ENCODE measurements at places on chromosomes 11 and 22. TPM values are rescaled to one million over a fixed set of nuclear protein-coding genes. Genes with fewer than 3 reads are reported as not detected.

The DCHS1 gene
- 1.6 TPM for total RNA-seq

The PRR33 gene
- not detected for total RNA-seq

The USP47 gene
- total RNA-seq: 61.8 TPM

The APOBEC3H gene
- total RNA-seq: 6.2 TPM

The VPREB1 gene
- total RNA-seq: not detected

The NXPE1 gene
- not detected for total RNA-seq

The KCNK4 gene
- total RNA-seq: not detected

- peaks cover 2% of the 10 kb centered on the region for H3K4me1 ChIP-seq
- no peak overlapping the region for H3K4me3 ChIP-seq
- no peaks in the 10 kb centered on the region for H3K36me3 ChIP-seq
- DNase-seq: no peak
- peaks cover 3% of the 10 kb centered on the region for H3K27me3 ChIP-seq
Observed at GRCh38 chr22:35887296-35887875, 141.2 kb downstream of the RBFOX2 start.

DNA sequence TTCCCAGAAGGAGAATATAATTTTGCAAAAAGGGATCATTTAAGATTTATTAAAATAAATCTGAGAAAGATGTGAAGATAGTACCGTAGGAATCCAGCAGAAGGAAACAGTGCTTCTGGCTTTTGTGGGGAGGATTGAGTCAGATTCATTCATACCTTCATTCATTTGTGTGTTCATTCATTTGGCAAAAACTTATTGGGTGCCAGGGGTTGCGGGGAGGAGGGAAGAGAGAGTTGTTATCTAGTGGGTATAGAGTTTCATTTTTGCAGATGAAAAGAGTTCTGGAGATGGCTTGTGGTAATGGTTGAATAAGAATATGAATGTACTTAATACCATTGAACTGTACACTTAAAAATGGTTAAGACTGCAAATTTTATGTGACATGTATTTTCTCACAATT, 31.1 kb downstream of the BMAL1 start:
- H3K27ac ChIP-seq: no peak overlapping the region
- H3K4me3 ChIP-seq: no peak overlapping the region
- H3K27me3 ChIP-seq: no peaks in the 10 kb centered on the region
- H3K4me1 ChIP-seq: peaks cover 42% of the 10 kb centered on the region
- no peak for DNase-seq

DNA sequence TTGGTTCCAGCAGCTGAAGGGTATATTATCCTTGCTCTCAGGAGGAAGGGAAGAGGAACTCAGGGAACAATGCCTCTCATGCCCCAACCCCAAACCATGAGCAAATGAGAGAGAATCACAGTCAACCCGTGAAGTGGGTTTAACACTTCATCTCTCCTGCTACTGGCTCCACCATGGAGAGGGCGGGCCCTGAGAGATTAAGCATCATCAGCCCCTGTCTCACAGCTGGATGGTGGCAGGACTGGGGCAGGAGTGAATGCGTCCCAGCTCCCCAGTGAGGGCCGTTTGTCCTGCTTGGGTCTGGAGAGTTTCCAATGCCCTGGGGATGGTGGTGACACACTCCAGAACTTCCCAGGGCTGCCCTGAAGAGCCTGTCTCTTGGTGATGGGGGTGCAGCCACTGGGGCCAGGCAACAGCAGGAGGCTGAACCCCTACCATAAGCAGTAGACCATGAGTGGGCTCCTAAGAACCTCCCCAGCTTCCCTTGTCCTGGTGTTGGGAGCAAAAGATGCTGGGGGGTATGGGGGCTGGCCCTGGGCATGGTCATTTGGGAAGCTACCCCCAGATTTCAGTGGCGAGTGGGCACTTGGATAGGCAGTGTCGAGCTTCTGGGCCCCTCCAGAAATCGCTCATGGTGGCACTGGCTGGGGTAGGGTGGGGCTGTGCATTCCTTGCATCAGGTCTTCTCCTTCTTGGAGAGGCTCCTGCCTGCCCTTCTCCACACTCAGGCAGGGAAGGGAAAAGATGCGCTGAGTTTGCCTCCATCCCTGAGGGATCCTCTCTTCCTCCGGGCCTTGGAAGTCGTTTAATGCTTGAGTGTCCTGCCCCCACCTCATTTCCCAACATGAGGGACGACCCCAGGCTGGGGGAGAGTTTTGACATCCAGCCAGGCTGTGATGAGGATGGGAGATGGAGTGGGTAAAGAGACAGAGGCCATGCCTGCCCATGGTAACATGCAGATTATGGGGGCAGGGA, 157.5 kb downstream of the ST3GAL4 start:
- H3K4me1 ChIP-seq: no peaks in the 10 kb centered on the region
- H3K27me3 ChIP-seq: peaks cover 22% of the 10 kb centered on the region
- H3K4me3 ChIP-seq: no peak overlapping the region
- no peak for DNase-seq
- no peak overlapping the region for H3K27ac ChIP-seq

DNA sequence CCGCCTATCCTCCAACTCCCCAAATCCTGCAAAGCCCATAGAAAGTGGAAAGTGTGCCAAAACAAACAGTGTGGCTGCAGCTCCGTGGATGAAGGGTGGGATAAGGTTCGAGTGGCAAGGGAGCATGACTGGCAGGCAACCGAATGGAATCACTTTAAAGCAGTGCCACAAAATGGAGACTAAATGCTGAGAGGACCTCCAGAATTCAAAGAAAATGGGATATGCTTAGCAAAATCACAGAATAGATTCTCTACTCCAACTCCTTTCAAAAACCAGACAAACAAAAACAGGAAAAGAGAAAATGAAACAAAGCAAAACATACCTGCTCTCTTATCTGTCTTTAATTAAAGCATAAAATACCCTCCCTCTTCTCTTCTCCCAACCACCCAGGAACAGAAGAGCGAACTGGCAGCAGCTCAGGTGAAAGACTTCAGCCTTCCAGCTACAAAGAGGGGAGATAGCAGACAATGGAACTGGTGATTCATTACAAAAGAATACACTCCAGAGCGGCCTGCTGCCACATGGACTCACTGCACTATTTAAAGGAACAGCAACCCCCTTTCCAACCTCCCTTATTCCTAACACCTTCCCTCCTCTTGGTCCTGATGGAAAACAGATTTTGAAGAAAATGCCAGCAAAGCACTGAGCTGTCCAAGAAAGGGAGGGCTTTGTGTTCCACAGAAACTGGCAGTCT, 118.5 kb downstream of the APOL5 start:
- no peak for DNase-seq
- H3K27ac ChIP-seq: no peak overlapping the region
- peak overlapping the region; percentile 6 for H3K4me3 ChIP-seq
- peaks cover 14% of the 10 kb centered on the region for H3K4me1 ChIP-seq

DNA sequence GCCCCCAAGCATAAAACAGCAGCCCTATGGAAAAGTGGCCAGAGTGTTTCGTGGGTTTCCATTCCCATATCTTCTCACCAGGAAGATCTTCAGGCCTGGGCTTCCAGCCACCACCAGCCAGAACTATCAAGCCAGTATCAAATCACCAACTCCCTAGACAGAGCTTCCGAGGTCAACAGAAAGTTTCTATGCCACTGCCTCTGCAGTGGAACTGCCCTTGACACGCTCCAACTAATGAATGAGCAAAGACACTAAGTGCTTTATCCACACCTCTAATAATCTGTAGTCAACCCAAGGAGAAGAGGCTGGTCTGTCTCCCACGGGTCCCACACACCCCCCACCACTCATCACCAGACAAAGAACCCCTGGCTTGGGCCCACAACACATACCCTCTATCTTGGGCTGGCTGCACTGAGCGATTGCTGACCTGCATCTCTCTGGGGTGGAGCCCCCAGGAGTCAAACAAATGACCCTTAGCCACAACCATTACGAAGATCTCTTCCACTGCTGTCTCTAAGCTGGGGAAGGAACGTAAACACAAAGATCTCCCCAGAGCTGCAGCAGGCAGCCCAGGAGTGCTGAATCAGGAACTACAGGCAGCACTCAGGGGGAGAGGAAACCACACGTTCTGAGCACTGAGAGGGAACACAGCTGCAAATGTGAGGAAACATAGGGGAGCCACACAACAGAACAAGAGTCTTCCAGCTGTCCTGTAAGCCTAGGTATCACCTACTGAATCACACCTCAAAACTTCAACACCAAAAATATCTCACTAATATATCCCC, 9.7 kb downstream of the OR5AN1 start:
- DNase-seq: no peak
- H3K4me3 ChIP-seq: no peak overlapping the region

DNA sequence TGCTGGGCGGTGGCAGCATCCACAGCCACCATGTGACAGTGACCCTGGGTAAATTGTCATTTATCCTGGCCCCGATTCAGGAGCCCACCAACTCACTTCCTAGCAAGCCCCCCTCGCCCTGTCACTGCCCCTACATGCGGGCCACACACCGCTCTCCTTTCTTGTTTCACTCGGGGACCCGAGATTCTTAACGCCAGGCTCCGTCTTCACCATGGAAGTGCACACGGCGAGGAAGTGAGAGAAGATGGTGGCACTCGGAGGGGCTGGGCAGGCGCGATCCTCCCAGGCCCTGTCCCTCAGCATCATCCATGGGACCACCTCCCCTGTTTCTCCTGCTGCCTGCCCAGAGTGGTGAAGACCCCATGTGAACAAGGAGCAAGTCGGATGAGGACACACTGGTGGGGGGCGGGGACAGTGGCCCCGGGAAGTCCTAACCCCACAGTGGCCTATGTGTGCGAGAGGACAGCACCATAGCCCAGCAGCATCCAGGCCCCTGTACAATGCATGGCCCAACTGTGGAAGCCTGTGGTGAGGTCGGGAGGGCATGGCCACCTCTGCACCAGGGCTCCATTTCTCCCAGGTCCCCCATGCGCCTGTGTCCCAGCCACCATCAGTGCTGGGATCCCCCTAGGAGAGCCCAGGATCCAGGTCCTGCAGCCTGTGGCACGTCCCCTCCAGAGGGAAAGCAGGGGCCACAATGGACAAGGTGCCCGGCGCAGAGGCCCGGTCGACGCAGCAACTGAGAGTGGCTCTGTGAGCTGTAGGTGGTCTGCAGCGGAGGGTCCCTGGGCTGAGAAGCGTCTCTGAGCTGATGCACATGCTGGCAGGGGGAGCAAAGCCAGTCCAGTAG, 262.8 kb downstream of the BRD1 start:
- H3K36me3 ChIP-seq: no peaks in the 10 kb centered on the region
- no peak overlapping the region for H3K27ac ChIP-seq
- peak; percentile 34 for DNase-seq
- H3K4me3 ChIP-seq: no peak overlapping the region
- H3K4me1 ChIP-seq: peaks cover 8% of the 10 kb centered on the region
- no peaks in the 10 kb centered on the region for H3K27me3 ChIP-seq

DNA sequence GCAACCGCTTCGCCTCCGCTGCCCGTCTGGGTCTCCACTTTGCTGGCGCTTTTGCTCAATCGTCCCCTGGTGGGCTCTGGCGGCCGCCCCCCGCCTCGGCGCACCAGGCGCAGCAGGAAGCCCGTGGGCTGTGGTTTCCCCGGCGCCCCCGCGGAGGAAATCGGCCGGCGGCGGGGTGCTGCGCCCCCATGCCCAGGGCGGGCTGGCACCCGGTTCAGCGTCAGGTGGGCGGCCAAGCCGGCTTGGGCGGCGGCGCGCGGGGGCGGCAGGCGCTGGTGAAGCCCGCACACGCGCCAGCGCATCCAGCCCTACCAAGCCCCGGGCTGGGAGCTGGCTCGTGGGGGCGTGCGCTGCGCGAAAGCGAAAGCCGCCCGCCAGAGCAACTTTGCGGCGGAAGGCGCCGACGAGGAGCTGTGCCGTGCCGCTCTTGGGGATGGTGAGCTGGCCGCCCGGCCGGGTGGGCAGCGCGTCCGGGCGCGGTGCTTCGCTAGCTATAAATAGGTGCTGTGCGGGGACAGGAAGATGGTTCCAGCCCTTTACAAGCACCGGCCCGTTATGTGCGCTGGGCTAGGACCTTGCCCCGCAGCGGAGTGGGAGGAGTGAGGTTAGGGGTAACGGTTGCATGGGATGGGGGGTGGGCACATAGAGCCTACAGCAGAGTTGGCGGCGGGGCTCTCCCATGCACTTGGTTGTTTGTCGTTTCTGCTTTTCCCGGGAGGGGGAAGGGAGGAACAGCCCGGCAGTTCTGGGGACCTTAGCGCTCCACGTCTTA, 25.0 kb upstream of the SUSD2 start:
- H3K36me3 ChIP-seq: no peaks in the 10 kb centered on the region
- H3K27me3 ChIP-seq: no peaks in the 10 kb centered on the region
- H3K4me3 ChIP-seq: peak overlapping the region; percentile 89
- peaks cover 64% of the 10 kb centered on the region for H3K4me1 ChIP-seq

DNA sequence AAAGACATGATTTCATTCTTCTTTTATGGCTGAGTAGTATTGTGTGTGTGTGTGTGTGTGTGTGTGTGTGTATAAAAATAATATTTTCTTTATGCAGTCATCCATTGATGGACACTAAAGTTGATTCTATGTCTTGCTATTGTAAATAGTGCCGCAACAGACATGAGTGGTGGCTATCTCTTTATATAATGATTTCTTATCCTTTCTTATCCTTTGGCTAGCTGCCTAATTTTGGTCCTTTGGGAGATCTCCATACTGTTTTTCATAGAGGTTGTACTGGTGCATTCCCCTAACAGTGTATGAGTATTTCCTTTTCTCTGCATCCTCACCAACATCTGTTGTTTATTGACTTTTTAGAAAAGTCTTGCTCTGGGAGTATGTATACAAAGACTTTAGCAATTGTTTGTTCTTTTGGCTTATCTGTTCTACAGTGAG, 107.0 kb downstream of the STIM1 start:
- no peak overlapping the region for H3K4me3 ChIP-seq
- H3K4me1 ChIP-seq: peaks cover 54% of the 10 kb centered on the region
- no peak for DNase-seq
- no peaks in the 10 kb centered on the region for H3K27me3 ChIP-seq

GRCh38 chr11:34899633-34900016, 16.6 kb downstream of the APIP start:
- no peak overlapping the region for H3K27ac ChIP-seq
- peaks cover 38% of the 10 kb centered on the region for H3K36me3 ChIP-seq
- no peak overlapping the region for H3K4me3 ChIP-seq
- H3K4me1 ChIP-seq: peaks cover 4% of the 10 kb centered on the region
- DNase-seq: no peak
- no peaks in the 10 kb centered on the region for H3K27me3 ChIP-seq

DNA sequence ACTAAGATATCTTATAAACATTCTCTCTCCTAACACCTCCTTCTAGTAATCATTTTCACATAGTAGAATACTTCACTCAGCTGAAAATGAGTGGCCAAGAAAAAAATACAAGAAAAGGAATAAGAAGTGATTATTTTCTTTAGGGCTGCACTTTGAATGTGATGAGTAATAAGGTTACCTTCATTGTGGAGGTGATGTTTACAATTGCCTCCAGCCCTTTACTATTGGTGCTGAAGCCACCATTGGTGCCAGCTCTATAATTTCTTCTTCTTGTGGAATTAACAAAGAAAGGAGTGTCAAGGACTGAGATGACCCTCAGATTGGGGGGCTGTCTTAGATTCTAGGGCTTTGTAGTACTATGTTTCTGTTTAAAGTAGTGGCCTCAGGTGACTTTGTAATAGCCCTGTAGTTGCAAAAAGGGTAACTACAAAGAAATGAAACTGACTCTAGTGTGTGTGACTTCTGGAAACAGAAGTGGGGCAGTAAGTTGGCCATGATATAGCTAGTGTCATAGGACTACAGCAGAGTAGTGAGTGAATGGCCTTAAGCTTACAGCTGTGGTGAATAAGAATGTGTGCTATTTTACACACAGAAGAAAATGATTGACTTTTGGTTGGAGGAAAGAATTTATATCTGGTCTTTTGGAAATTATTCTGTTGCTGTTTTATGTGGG, 287.2 kb downstream of the TMEM135 start:
- H3K36me3 ChIP-seq: no peaks in the 10 kb centered on the region
- H3K27me3 ChIP-seq: no peaks in the 10 kb centered on the region
- no peak for DNase-seq
- no peaks in the 10 kb centered on the region for H3K4me1 ChIP-seq

- H3K36me3 ChIP-seq: no peaks in the 10 kb centered on the region
- peak overlapping the region; percentile 73 for H3K27ac ChIP-seq
- peaks cover 87% of the 10 kb centered on the region for H3K4me1 ChIP-seq
- peak overlapping the region; percentile 91 for H3K4me3 ChIP-seq
Observed at GRCh38 chr11:63870351-63871140, 31.6 kb downstream of the MARK2 start.

Data from natural killer cell treated with Interleukin-12 subunit alpha and Interleukin-12 subunit beta and Interleukin-15 and Interleukin-18, amount 100 ng/mL, for 72 hours (primary cell).